ENCODE measurements at places on chromosomes 3 and 15. TPM values are rescaled to one million over a fixed set of nuclear protein-coding genes. Genes with fewer than 3 reads are reported as not detected.

Gene SAMMSON
- not detected for total RNA-seq

Gene ATP10A
- total RNA-seq, result 14.1 TPM

- no peak for DNase-seq
Measured at GRCh38 chr15:47587940-47588802, 129.1 kb upstream of the SEMA6D start.

DNA sequence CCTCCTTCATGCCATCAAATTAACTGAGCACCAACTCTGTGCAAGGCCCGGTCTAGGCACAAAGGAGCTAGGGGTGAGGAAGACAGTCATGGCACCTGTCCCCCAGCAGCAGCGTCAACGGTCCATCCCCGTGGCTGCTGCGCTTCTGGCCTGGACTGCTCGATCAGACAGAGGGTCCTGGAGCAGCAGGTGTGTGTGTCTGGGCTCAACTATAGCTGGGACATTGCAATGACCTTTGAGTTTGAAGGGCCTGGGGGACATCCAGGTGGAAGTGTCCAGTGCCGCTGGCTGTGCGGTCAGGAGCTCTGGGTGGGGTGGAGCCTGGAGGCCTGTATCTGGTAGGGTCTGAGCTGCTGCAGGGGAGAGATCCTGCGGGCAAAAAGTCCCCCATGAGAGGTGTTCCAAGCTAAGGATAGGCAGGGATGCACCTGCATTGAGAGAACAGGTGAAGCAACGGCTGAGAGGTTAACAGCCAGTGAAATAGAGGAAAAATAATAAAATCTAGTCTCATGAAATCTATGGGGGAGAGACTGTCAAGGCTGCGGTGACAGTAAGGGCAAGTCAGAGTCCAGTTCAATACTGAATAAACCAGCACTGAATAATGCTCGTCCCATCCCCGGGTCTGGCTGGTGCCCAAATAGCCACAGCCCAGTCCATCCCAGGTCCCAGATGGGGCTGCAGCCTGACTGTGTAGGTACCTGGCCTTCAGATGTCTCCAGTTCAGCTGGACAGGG is 25.4 kb upstream of the SLC41A3 start:
- DNase-seq, result no peak

- no peak for DNase-seq
Measured at GRCh38 chr3:183564046-183564445, 8.5 kb upstream of the KLHL6 start.

GRCh38 chr3:134237454-134238145 is 13.1 kb downstream of the RYK start:
- no peak for DNase-seq

- DNase-seq, result no peak
Measured at GRCh38 chr3:171813897-171814460, 3.7 kb upstream of the PLD1 start.

All from G401 (cell line).